SK-N-SH (cell line): ENCODE measurements at places on chromosomes 6 and 20.

DNA sequence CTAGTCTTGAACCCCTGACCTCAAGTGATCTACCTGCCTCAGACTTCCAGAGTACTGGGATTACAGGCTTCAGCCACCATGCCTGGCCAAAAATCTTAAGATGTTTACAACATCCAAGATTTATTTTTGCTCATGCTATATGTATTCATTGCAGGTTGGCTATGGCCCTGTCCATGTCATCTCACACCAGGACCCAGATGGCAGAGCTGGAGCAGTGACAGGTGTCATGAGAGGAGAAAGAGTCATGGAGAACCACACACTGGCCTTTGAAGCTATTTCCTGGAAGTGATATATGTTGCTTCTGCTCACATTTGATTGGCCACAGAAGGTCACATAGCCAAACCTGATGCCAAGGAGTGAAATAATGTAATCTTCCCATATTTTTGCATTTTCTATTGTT, 13.8 kb upstream of the DDR1 start:
- H3K4me1 ChIP-seq = peaks cover 1% of the 10 kb centered on the region; the same call in 1 of the 2 replicates
- H3K4me3 ChIP-seq = no peak overlapping the region
- H3K27me3 ChIP-seq = no peaks in the 10 kb centered on the region
- no peak overlapping the region for H3K27ac ChIP-seq

DNA sequence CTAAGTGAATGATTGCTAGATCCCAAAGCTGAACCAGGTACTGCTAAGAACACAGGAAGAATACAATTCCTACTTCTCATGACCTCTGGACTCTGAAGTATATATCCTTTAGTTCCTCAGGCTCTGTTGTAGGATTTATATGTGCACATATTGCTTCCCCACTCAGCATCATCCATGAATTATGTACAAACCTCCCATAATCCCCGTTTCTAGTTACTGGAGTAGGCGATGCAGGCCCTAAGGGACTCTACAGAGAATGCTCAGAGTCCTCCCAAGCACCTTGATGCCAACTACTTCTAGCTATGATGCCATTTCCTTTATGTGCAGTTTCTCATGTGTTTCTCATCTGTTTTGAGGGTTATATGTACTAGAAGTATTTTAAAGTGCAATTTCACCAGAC, 154.9 kb upstream of the EPHA7 start:
- no peaks in the 10 kb centered on the region for H3K4me1 ChIP-seq
- no peaks in the 10 kb centered on the region for H3K36me3 ChIP-seq
- H3K27ac ChIP-seq = no peak overlapping the region
- DNase-seq = no peak

GRCh38 chr6:69162811-69163210, 527.7 kb downstream of the ADGRB3 start:
- no peaks in the 10 kb centered on the region for H3K4me1 ChIP-seq
- no peaks in the 10 kb centered on the region for H3K36me3 ChIP-seq
- H3K27me3 ChIP-seq = no peaks in the 10 kb centered on the region
- no peak overlapping the region for H3K4me3 ChIP-seq
- no peak overlapping the region for H3K27ac ChIP-seq

- H3K27me3 ChIP-seq = no peaks in the 10 kb centered on the region
- no peaks in the 10 kb centered on the region for H3K4me1 ChIP-seq
- H3K4me3 ChIP-seq = no peak overlapping the region
- no peak for DNase-seq
Measured at GRCh38 chr6:109445382-109445781, 4.9 kb downstream of the SMPD2 start.

DNA sequence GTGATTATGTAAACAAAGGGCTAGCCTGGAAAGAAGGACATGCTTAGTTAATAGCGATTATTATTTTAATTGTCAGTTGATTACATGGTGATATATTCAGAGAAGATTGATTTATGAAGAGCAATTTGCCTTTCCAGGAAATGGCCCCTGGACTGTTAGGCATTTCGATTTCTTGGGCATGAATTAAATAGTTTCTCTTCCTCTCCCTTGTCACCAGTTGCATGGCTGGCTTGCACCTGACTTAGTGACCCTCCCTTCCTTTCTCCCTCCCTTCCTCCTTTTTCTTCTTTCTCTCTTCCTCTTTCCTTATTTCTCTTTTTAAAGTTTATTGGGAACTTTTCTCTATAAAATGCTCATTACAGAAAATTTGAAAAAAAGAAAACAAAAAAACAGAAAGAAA, 235.4 kb downstream of the CDC5L start:
- H3K27me3 ChIP-seq = no peaks in the 10 kb centered on the region; the same call in 1 of the 2 replicates
- H3K27ac ChIP-seq = no peak overlapping the region
- H3K4me3 ChIP-seq = no peak overlapping the region
- H3K4me1 ChIP-seq = no peaks in the 10 kb centered on the region

DNA sequence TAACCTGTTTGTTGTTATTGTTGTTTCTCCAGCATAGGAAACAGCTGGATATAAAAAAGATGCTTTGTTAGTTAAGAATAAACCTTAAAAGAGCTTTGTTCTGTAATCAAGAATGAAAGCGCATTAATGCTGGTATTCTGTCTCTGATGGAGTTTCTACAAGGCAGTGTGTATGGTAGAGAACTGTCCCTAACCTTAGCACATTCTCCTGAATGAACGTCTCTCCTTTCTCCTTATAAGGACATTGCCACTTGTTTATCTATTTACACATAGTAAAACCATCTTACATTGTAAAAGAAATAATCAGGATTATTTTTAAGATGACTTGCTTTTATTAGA, 33.8 kb upstream of the LCA5 start:
- DNase-seq = peak; percentile 35
- H3K4me3 ChIP-seq = peak overlapping the region; percentile 27; the same call in 1 of the 2 replicates
- H3K27ac ChIP-seq = no peak overlapping the region

GRCh38 chr20:16599257-16599656, 26.0 kb upstream of the KIF16B start:
- H3K4me3 ChIP-seq = no peak overlapping the region
- H3K27me3 ChIP-seq = no peaks in the 10 kb centered on the region
- H3K27ac ChIP-seq = no peak overlapping the region

- H3K4me1 ChIP-seq = no peaks in the 10 kb centered on the region
- no peak overlapping the region for H3K4me3 ChIP-seq
- H3K36me3 ChIP-seq = no peaks in the 10 kb centered on the region
- no peak overlapping the region for H3K27ac ChIP-seq
- no peak for DNase-seq
Measured at GRCh38 chr6:127811900-127812570, 88.8 kb downstream of the THEMIS start.

- no peak overlapping the region for H3K27ac ChIP-seq
- no peaks in the 10 kb centered on the region for H3K27me3 ChIP-seq
- H3K36me3 ChIP-seq = no peaks in the 10 kb centered on the region
- no peak for DNase-seq
- no peaks in the 10 kb centered on the region for H3K4me1 ChIP-seq
- no peak overlapping the region for H3K4me3 ChIP-seq
Measured at GRCh38 chr6:30990422-30991086, 7.0 kb downstream of the MUC21 start.

DNA sequence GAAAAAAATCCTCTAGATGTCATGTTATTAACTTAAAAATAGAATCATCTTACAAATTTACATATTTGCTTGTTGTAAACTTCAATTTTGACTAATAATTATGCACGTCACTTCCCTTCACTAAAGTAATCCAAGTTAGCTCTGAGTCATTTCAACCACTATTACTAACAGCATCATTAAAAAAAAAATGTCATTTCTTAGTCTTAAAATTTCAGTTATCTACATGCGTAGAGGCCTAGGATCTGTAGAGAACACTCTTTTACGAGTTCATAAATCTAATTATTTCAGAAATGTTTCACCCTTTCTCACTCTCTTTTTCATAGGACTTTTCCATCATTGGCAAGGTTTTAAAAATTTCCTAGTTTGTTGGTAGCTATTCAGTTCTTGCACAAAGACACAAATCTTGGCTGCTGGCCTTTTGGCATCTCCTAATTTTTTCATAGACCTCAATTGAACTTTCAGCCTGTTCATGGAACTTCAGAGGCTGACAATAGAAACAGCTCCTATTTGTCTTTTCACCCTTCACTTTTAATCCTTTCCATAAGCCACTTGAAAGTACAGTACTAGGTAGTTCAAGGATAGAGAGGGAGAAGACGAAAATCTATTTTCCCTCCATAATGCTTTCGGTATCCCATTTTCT, 61.5 kb downstream of the OGFRL1 start:
- no peak overlapping the region for H3K4me3 ChIP-seq
- H3K4me1 ChIP-seq = peaks cover 3% of the 10 kb centered on the region
- no peak for DNase-seq
- no peaks in the 10 kb centered on the region for H3K36me3 ChIP-seq
- H3K27me3 ChIP-seq = no peaks in the 10 kb centered on the region
- no peak overlapping the region for H3K27ac ChIP-seq

GRCh38 chr6:95545226-95545625, 32.1 kb upstream of the MANEA start:
- DNase-seq = no peak
- H3K4me3 ChIP-seq = no peak overlapping the region
- no peaks in the 10 kb centered on the region for H3K36me3 ChIP-seq
- H3K4me1 ChIP-seq = no peaks in the 10 kb centered on the region
- no peaks in the 10 kb centered on the region for H3K27me3 ChIP-seq

DNA sequence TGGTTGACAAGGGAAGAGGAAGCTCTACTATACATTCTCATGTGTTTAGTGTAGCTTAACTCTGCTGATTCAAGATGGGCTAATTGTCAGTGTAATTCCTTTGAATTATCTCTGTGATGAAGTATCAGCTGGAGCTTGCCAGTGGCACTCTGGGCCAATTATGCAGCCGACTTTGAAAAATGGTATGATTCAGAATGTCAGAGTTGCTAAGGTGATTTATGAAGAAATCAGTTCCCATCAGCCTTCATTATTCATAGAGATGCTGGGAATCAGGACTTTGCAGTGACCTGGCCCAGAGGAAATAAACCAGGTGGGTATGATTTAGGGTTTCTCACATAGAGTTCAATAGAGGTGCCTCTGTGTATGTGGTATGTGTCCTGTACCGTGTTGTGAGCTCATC, 33.4 kb downstream of the KCNS1 start:
- H3K27me3 ChIP-seq = no peaks in the 10 kb centered on the region
- no peaks in the 10 kb centered on the region; the same call in 1 of the 2 replicates for H3K4me1 ChIP-seq
- no peak for DNase-seq
- peak overlapping the region; percentile 27 for H3K27ac ChIP-seq
- H3K4me3 ChIP-seq = no peak overlapping the region
- H3K36me3 ChIP-seq = peaks cover 8% of the 10 kb centered on the region

DNA sequence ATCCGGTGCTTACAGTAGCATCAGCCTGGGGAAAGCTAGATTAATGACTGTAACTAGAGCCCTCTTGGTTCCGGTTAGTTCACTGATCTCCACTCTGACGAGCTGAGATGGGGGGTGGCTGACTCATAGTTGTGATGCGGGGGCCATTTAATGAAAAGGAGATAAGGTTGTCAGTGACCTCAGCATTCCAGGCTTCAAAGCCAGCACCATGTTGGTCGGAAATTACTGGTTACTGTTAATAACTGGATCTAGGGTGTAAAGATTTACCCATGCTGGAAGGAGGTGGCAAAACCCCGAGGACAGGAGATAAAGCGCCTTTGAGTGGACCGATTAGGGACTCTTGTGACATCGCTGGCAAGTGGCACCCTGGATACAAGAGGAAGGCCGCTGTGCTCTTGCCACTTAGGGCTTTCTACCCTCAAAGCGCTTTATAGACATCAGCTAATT, 21.1 kb downstream of the FOXC1 start:
- no peaks in the 10 kb centered on the region for H3K36me3 ChIP-seq
- H3K27ac ChIP-seq = no peak overlapping the region
- H3K4me3 ChIP-seq = no peak overlapping the region
- peaks cover 16% of the 10 kb centered on the region for H3K4me1 ChIP-seq
- no peaks in the 10 kb centered on the region for H3K27me3 ChIP-seq

GRCh38 chr20:59351157-59352040, 51.0 kb downstream of the EDN3 start:
- H3K36me3 ChIP-seq = no peaks in the 10 kb centered on the region
- no peak overlapping the region for H3K27ac ChIP-seq
- DNase-seq = no peak
- H3K4me3 ChIP-seq = no peak overlapping the region

GRCh38 chr6:108581237-108581931, 20.7 kb downstream of the FOXO3 start:
- H3K4me3 ChIP-seq = peak overlapping the region; percentile 54
- no peaks in the 10 kb centered on the region for H3K27me3 ChIP-seq
- H3K4me1 ChIP-seq = peaks cover 38% of the 10 kb centered on the region
- peak; percentile 55 for DNase-seq
- peaks cover 8% of the 10 kb centered on the region; the same call in 1 of the 2 replicates for H3K36me3 ChIP-seq

GRCh38 chr6:16787128-16787682, 25.9 kb upstream of the ATXN1 start:
- no peaks in the 10 kb centered on the region for H3K36me3 ChIP-seq
- no peaks in the 10 kb centered on the region for H3K4me1 ChIP-seq
- DNase-seq = no peak
- H3K4me3 ChIP-seq = no peak overlapping the region
- no peak overlapping the region for H3K27ac ChIP-seq

- no peak overlapping the region for H3K27ac ChIP-seq
- DNase-seq = peak; percentile 51
- no peaks in the 10 kb centered on the region for H3K36me3 ChIP-seq
- peak overlapping the region; percentile 8; the same call in 1 of the 2 replicates for H3K4me3 ChIP-seq
- H3K4me1 ChIP-seq = peaks cover 13% of the 10 kb centered on the region; the same call in 1 of the 2 replicates
- H3K27me3 ChIP-seq = no peaks in the 10 kb centered on the region
Measured at GRCh38 chr6:45714741-45715507, 300.7 kb downstream of the CLIC5 start.

- no peak overlapping the region for H3K27ac ChIP-seq
- no peak for DNase-seq
- no peak overlapping the region for H3K4me3 ChIP-seq
- no peaks in the 10 kb centered on the region for H3K36me3 ChIP-seq
- H3K4me1 ChIP-seq = no peaks in the 10 kb centered on the region
Measured at GRCh38 chr6:26493258-26493657, 6.8 kb upstream of the BTN1A1 start.

GRCh38 chr20:7924692-7925091, 15.6 kb downstream of the HAO1 start:
- no peaks in the 10 kb centered on the region for H3K27me3 ChIP-seq
- no peak overlapping the region; the same call in 1 of the 2 replicates for H3K27ac ChIP-seq
- H3K4me3 ChIP-seq = no peak overlapping the region
- no peaks in the 10 kb centered on the region for H3K36me3 ChIP-seq
- H3K4me1 ChIP-seq = peaks cover 11% of the 10 kb centered on the region; the same call in 1 of the 2 replicates
- DNase-seq = no peak

- H3K27me3 ChIP-seq = no peaks in the 10 kb centered on the region
- no peaks in the 10 kb centered on the region; the same call in 1 of the 2 replicates for H3K4me1 ChIP-seq
- H3K36me3 ChIP-seq = no peaks in the 10 kb centered on the region
- no peak overlapping the region for H3K27ac ChIP-seq
- no peak overlapping the region for H3K4me3 ChIP-seq
Measured at GRCh38 chr6:163264662-163265035, 149.9 kb upstream of the QKI start.
